Left hindlimb (tissue), 1 donor: ENCODE measurements at places on chromosomes 6 and 20.

DNA sequence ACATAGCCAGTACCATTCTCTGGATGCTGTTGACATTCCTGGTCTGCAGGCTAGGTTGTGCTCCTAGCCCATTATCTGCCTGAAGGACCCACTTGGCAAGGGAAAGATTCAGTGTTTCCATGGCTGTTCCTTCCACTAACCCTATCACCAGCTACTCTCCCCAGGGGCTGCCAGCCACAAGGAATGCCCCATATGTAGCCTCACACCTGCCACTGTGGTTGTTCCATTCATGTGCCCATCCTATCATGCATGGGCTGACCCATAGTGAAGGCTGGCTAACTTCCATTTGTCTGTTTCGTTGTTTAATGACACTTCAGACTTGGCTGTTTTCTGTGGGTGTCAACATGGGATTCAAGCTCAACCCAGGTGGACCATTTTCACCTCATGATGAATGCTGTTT, 25.6 kb upstream of the HLA-A start:
- no peak for DNase-seq

DNA sequence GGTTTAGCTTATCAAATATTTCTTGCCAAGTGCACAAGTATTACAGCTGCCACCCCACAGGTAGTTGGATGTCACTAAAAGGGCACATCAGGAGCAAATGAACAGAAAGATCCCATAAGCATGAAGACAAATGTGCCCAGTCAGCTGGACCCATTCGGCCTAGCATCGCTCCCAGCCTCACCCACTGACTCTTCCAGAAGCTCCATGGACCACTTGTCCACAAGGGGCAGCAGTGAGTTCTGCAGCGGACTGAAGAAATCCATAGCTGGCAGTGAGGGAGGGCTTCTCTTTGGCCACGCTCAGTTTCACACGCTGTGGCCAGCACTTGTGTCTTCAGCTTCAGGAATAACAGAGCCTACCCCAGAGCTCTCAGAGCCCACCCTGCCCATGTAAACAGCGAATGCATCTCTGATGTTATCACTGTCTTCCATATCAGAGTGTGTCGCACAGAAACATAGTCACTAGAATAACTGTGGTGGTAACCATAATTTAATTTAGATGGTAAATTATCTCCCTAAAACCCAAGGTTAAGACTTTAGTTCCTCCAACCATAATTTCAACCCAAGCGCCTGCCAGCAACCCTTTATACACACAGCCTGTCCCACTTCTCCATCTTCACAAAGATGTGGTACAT, 15.8 kb downstream of the CGA start:
- peak; percentile 37 for DNase-seq

GRCh38 chr6:20900389-20901160, 366.3 kb downstream of the CDKAL1 start:
- no peak for DNase-seq

DNA sequence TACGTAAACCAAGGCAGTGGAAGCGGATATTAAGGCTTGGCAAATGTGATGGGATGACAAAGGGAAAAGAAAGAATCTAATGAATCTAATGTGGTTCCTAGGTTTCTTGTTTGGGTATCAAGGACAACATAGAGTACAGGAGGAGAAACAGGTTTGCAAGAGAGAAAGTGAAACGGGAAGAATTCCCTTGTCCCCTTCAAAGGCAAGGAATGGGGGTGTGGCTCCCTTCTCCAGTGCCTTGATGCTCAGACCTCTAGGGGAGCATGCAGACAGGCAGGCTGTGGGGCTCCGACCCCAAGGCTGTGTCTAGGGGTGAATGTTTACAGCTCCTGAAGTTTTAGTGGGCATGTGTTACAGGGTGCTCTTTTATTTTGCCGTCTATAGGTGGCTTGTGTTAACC, 317.5 kb upstream of the HSF2 start:
- DNase-seq = no peak

GRCh38 chr6:115004982-115005381, 662.2 kb upstream of the HS3ST5 start:
- peak; percentile 34 for DNase-seq

DNA sequence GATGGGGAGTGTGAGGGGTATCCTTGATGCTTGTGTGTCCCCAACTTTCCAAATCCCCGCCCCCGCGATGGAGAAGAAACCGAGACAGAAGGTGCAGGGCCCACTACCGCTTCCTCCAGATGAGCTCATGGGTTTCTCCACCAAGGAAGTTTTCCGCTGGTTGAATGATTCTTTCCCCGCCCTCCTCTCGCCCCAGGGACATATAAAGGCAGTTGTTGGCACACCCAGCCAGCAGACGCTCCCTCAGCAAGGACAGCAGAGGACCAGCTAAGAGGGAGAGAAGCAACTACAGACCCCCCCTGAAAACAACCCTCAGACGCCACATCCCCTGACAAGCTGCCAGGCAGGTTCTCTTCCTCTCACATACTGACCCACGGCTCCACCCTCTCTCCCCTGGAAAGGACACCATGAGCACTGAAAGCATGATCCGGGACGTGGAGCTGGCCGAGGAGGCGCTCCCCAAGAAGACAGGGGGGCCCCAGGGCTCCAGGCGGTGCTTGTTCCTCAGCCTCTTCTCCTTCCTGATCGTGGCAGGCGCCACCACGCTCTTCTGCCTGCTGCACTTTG, at the start of gene TNF:
TNF (plus strand) TSS at position 231 of the 567 bp plus-strand sequence; CDS start at position 408, 177 bp downstream.
- no peak for DNase-seq

- no peak for DNase-seq
Measured at GRCh38 chr20:15922556-15922955, 650.7 kb downstream of the KIF16B start.

DNA sequence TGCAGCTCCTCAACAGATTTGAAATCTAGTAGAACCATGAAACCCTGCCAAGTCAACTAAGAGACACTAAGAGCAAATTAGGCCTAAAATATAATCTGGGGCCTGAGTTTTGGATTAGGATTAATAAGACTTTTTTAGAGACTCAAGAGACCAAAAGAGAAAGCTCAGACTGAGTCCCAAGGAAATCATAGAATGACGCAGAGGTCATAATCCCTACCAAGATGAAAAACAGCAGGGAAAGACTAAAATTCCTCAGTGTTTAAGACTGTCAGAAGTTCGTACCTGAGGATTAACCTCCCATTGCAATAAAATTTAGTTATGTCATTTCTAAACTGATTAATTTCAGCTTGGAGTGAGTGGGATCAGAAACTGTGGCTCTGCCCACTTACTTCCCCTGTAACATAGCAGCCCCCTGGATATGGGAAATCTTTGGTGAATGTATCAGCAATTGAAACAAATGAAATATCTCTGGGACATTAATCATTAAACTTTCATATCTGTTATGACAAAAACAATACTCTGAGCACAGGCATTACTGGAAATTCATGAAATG, 200.3 kb downstream of the EDN1 start:
- DNase-seq = no peak

DNA sequence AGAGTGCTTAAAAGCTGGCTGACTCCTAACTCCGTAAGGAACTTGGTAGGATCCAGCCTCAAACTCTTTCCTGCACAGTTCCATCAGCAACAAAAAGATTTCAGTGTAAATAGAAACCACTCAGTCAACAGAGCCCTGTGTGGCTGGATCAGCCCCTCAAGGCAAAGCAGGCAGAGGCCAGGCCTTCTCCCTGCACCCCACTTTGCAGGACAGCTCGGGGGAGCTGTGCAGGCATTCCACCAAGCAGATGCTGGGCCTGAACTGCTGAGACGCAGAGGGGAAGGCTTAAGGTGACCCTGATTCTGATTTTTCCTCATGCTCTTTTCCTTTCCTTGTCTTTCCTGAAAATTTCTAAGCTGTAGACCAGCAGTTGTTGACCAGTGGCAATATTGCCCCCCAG, 91.5 kb downstream of the NFATC2 start:
- no peak for DNase-seq

GRCh38 chr6:42453031-42453653, 1.4 kb upstream of the TRERF1 start:
- DNase-seq = peak; percentile 96
